Epithelial cell of alveolus of lung (primary cell): ENCODE measurements at places on chromosomes 4 and X. TPM values are rescaled to one million over a fixed set of nuclear protein-coding genes. Genes with fewer than 3 reads are reported as not detected.

Gene SPANXN2
- total RNA-seq = not detected in 2 replicates

Gene MAGIX
- total RNA-seq = 0.40 and 3.4 TPM in 2 replicates

Gene SMARCAD1
- total RNA-seq = 20.7 and 23.9 TPM in 2 replicates

Gene MSX1
- total RNA-seq = 1.2 and 2.2 TPM in 2 replicates

Gene PCDH11X
- under 0.01 TPM in 1 of 2 replicates, not detected in the other for total RNA-seq

Gene IL9R
- 0.16 TPM in 1 of 2 replicates, not detected in the other for total RNA-seq

Gene FAM120C
- 4.9 and 13.9 TPM in 2 replicates for total RNA-seq

Gene BLOC1S4
- total RNA-seq = 17.0 and 25.7 TPM in 2 replicates

Gene SMIM14
- 14.7 and 28.8 TPM in 2 replicates for total RNA-seq

Gene VCX2
- not detected in 2 replicates for total RNA-seq

Gene CDS1
- 0.56 and 1.0 TPM in 2 replicates for total RNA-seq

Gene PDZD11
- total RNA-seq = 45.1 and 67.9 TPM in 2 replicates

Gene ZFP92
- total RNA-seq = 0.32 and 0.39 TPM in 2 replicates

Gene GRXCR1
- total RNA-seq = not detected in 2 replicates

Gene ASB12
- total RNA-seq = not detected in 2 replicates

Gene AMOT
- 1.9 and 6.9 TPM in 2 replicates for total RNA-seq

Gene GABRG1
- not detected in 2 replicates for total RNA-seq

Gene DCHS2
- 0.52 TPM in 1 of 2 replicates, not detected in the other for total RNA-seq

Gene CLDN22
- total RNA-seq = not detected in 2 replicates

Gene ADGRG4
- not detected in 2 replicates for total RNA-seq

Gene RGN
- total RNA-seq = 2.0 and 2.1 TPM in 2 replicates

Gene NRK
- 3.7 and 16.9 TPM in 2 replicates for total RNA-seq
